ENCODE measurements at places on chromosomes 5 and 9.

DNA sequence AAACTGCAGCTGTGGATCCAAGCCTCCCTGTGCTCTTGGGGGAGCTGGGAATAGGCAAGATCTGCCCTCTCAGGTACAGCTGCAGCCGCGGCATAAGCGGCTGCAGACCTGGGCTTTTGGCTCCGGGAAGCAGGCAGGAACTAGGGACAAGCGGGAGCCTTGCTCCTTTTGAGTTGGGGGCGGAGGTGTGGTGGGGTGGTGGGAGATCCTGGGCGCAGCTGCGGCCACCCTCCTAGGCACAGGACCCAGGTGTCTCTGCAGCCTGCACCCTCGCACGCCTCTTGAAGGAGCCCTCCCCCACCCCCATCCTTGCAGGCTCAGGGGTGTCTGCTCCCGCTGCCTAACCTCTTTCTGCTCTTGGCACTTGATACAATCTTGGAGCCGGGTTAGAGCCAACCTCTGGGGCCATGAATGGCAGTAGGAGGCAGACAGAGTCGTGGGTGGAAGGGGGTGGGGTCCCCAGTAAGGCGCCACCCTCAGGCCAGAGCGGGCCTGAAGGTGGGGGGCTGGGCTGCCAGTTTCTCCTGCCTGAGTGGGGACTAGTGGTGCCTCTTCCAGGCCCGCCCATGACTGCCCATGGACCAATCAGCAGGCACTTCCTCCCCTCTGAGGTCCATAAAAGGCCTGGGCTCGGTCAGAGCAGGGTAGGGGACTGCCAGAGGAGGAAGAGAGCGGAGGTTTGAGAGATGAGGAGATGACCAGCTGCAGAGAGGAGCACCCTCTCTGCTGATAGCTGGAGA, 267.6 kb upstream of the TNC start:
- DNase-seq, result no peak

DNA sequence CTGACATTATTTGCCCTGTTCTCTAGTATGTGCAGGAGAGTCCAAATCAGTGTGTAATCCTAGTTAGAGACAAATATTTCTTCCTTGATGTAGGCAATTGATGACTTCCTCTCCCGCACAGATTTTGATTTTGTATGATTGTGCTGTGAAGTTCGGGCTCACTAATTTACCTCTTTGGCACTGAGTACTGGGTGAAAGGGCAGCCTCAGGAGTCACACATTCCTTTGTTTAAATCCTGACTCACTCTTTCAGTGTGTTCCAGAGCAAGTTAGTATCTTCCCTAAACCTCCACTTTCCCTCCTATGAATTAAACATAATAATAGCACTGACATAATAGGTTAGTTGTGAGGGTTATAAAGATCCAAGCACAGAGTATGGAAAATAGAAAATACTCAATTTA, 269.7 kb downstream of the ISL1 start:
- no peak for DNase-seq

DNA sequence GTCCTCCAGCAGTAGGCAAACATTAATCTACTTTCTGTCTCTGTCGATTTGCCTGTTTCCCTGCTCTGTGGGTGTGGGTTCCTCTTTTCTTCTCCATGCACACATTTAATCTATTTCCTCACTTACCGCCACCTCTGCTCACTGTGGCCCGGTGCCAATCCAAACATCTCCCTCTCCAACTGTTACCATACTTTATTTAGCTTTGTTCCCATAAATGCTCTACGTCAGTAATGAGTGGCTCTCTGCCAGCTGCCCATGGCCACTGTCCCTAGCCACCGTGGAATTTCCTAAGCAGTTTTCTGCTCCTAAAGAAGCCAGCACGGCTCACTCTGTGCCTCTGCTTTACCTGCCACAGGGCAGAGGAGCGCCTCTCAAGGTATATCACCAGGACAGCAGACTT, 19.5 kb upstream of the GOLPH3 start:
- no peak for DNase-seq

DNA sequence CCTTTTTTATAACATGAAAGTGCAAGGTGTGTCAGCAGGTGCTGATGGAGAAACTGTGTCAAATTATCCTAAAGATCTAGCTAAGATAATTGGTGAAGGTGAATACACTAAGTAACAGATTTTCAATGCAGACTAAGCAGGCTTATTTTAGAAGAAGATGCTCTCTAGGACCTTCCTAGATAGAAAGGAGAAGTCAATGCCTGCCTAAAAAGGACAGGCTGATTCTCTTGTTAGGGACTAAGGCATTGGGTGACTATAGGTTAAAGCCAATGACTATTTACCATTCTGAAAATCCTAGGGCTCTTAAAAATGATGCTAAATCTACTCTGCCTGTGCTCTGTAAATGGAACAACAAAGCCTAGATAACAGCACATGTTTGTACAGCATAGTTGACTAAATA, 1682.4 kb downstream of the MAT2B start:
- DNase-seq, result no peak

DNA sequence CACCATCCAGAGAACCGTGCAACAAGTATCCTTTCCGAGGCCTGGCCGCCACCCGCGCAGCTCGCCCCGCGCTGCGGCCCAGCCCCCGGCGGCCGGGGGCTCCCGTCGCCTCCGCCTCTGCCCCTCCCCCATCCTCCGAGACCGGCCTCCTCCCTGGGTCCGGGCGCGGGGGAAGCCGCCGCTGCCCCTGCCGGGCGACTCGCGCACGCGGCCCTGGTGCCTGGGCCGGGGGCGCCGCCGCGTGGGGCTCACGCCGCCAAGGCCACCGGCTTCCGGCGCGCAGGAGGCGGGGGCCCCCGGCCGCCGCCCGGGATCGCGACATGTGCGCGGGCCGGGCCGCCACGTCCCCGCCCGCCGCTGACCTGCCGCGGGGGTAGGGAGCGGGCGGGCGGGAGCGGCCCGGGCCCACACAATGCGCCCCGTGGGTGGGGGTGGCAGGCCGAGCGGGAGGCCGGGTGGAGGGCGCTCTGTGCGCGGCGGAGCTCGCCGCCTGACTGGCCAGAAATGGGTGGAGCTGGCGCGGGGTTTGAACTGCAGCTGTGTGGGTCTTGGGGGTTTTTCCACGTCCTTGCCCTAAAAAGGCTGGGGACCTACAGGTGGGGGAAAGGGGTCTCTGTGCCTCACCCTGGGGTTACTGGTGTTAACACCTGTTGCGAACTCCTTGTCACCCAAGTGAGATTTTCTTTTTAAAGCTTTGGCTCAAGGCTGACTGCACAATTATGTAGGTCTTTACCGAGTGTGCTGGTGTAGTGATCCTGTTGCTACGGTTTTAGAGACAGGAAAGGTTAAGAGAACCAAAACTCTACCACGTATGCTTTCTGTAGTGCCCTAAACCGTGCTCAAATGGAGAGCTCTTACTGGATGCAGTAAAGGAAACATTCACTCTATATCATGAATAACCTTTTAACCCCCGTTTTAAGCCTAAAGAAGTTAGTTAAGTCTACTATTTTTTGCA, 32.3 kb downstream of the TNPO1 start:
- DNase-seq, result no peak

DNA sequence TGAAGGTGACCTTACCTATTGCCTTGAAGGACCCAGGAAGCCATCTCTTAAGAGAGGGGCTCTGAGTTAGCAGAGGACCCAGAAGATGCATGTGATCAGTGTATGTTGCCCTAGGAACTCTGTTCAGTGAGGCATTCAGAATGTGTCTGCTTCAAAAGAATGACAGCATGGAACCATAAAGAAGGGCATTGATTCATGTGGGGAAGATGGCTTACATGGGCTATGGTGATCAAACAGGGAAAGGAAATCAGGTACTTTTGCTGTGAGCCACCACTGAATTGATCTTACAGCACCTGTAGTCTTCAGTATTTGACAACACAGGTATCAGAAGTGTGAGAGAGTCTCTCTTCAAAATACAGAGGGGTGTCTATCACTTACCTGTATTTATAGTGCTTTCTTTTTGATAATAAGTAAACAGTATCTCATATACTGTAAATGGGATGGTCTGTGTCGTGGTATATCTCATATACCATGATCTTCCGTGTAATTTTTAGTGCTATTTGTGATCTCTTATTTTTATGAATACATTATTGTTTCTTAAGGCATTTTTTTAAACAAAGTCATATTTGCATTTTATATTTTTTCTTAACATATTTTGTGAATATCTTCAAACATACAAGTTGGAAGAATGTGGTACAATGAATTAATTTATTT, 57.0 kb downstream of the FOCAD start:
- DNase-seq, result no peak

GRCh38 chr9:133684121-133684935, 48.2 kb downstream of the DBH start:
- DNase-seq, result no peak

Measured in stimulated activated CD4-positive, alpha-beta T cell treated with anti-CD3 and anti-CD28 coated beads, TNF-alpha, amount 100 ng/mL, for 1 hour (primary cell).